Naive thymus-derived CD4-positive, alpha-beta T cell (primary cell): ENCODE measurements at places on chromosomes 6 and 20. TPM values are rescaled to one million over a fixed set of nuclear protein-coding genes. Genes with fewer than 3 reads are reported as not detected.
A peak's percentile ranks its signal among the peaks of the same experiment; 100 is the strongest.

Gene OLIG3
- not detected for total RNA-seq

Gene PPP1R16B
- 20.8 TPM for total RNA-seq

Gene GPSM3
- 268 TPM for total RNA-seq

Gene RPRD1B
- 45.3 TPM for total RNA-seq

Gene DNMT3B
- 0.66 TPM for total RNA-seq

DNA sequence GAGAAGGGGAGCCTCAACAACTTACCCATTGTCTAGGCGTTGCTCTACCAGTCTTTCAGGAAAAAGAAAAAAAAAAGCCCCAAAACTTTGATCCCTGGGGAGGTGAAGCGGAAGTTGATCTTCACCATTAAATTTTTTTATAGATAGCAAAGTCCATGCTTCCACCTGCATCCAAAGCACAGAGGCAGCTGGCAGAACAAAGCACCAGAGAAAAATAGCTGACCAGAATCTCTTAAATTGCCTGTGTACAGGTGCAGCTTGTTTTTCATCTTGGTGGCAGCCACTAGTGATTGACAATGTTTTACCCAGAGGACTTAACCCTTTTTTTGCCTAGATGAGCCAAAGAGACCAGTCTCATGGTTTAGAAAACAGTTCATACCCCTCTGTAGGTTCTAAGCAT, 86.0 kb downstream of the MYB start:
- no peaks in the 10 kb centered on the region for H3K27me3 ChIP-seq
- no peaks in the 10 kb centered on the region for H3K36me3 ChIP-seq
- no peak overlapping the region for H3K27ac ChIP-seq
- H3K4me1 ChIP-seq, result no peaks in the 10 kb centered on the region

DNA sequence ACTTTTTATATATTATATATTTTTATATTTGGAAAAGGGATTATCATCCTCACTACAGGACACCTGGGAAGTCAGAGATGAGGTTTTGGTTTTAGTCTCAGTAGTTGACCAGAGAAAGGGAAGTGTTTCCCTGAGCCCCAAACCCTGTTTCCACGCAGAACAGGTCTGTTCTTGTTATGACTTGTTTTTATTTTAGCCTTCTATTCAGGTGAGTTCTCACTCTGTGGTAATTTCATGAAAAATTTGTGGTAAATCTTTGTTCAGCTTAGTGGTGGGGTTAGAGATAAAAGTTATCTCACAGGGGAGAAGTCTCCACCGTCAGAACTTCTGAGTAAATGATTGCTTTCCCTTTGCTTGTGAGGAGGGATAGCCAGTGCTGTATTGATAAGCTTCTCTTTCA, 224.9 kb downstream of the FARS2 start:
- no peak for DNase-seq
- no peak overlapping the region for H3K4me3 ChIP-seq
- no peaks in the 10 kb centered on the region for H3K4me1 ChIP-seq

DNA sequence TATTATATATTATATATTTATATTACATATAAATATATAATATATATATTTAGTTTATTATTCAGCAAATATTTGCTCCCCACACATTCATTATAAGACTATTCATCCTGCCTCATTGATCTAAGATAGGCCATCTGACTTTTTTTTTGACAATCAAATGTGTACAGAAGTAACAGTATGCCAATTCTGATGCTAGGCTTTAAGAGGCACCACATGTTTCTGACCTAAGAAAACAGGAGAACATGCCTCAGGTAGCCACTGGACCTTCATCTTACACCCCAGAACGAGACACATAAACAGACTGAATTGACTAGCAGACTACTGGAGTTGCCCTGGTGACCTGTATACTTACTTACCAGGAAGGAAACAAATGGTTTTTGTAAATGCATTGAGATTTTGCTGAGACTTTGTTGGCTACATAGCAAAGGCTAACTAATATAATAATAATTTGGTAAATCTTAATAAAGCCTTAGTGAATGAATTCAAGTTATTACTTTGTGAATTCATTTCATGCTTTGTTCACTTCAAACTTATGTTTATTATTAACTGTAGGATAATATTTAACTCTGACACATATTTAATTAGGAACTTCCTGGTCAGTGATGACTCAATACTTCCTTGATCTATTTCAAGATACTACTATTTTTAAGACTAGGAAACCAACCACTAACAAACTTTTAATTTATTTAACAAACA, 13.4 kb upstream of the MYO6 start:
- DNase-seq, result no peak
- no peaks in the 10 kb centered on the region for H3K36me3 ChIP-seq
- peaks cover 3% of the 10 kb centered on the region for H3K27me3 ChIP-seq
- H3K4me1 ChIP-seq, result no peaks in the 10 kb centered on the region

DNA sequence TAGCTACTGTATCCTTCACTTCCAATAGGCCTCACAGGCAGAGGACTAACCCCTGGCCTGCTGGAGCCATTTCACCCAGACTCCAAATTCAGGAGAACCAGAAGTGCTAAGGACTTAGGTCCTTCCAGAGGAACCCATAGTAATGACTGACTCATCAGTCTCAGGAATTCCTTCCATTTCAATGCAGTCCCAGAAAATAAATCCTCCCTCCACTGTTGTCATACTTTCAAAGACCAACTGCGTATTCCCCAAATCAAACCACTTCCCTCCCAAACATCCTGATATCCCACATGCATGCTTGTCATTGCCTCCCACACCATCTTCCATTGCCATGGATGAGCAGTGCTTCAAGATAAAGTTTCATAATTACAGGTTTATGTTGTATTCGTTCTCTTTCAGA, 31.8 kb upstream of the NT5E start:
- no peaks in the 10 kb centered on the region for H3K36me3 ChIP-seq
- H3K27ac ChIP-seq, result no peak overlapping the region
- H3K27me3 ChIP-seq, result no peaks in the 10 kb centered on the region
- no peak for DNase-seq
- no peaks in the 10 kb centered on the region for H3K4me1 ChIP-seq
- H3K4me3 ChIP-seq, result no peak overlapping the region

- H3K4me3 ChIP-seq, result no peak overlapping the region
- no peak for DNase-seq
- peaks cover 22% of the 10 kb centered on the region for H3K4me1 ChIP-seq
- peak overlapping the region; percentile 58 for H3K27ac ChIP-seq
- no peaks in the 10 kb centered on the region for H3K27me3 ChIP-seq
These were observed 114.7 kb upstream of the ZNF217 start for GRCh38 chr20:53708129-53708968.

DNA sequence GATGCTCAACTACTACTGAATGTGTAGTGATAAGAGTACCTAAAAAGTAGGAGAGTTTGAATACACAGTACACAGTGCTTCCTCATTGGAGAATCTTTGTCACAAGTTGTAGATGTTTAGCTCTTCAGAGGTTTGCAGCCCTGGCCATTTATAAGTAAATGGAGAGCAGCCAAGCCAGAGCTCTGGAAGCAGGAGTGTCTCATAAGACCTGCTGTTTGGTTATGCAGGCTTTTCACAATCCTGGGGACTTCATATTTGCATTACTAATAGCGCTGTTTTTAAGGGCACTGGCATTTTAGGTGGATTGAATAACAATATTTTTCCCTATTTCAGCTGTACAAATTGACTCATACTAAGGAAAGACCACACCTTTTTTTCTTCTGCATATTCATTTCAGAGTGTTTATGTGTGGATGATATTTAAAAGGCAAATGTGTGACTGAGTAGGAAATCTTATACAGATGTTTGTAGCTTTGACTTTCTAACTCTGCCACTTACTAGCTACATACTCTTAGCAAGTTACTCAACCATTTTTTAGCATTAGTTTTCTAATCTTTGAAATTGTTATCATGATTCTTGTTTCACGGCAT, 730.5 kb upstream of the MAP3K7 start:
- no peaks in the 10 kb centered on the region for H3K4me1 ChIP-seq
- H3K27me3 ChIP-seq, result no peaks in the 10 kb centered on the region
- H3K36me3 ChIP-seq, result no peaks in the 10 kb centered on the region
- H3K27ac ChIP-seq, result no peak overlapping the region

GRCh38 chr6:22925304-22925835, 356.0 kb downstream of the HDGFL1 start:
- H3K4me1 ChIP-seq, result no peaks in the 10 kb centered on the region
- no peak for DNase-seq
- H3K36me3 ChIP-seq, result no peaks in the 10 kb centered on the region
- H3K27ac ChIP-seq, result no peak overlapping the region
- no peak overlapping the region for H3K4me3 ChIP-seq
- no peaks in the 10 kb centered on the region for H3K27me3 ChIP-seq

- H3K27ac ChIP-seq, result no peak overlapping the region
- H3K27me3 ChIP-seq, result no peaks in the 10 kb centered on the region
- H3K4me3 ChIP-seq, result no peak overlapping the region
- H3K36me3 ChIP-seq, result no peaks in the 10 kb centered on the region
- no peaks in the 10 kb centered on the region for H3K4me1 ChIP-seq
- no peak for DNase-seq
These were observed 747.0 kb downstream of the PTPRT start for GRCh38 chr20:42442716-42443115.

GRCh38 chr20:58482416-58482815, 32.8 kb downstream of the APCDD1L start:
- H3K4me1 ChIP-seq, result no peaks in the 10 kb centered on the region
- no peak overlapping the region for H3K4me3 ChIP-seq
- no peaks in the 10 kb centered on the region for H3K27me3 ChIP-seq
- no peak overlapping the region for H3K27ac ChIP-seq
- no peak for DNase-seq

DNA sequence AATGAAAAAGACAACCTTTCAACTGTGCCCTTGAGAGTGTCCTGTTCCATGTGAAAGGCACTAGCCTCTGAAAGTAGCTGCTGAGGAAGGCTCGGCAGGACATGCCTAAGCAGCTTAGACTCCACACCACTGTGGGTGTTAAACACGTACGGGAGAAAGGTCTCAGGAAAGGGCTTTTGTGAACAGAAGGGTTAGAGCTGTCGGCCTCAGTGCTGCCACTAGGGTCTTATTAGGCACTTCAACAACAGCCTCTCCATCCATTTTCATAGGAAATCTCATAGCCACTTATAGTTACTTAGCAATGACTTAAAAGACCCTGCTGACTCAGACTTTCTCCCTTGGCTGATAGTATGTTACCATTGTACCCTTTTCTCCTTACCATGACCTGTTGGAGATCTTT, 662.8 kb downstream of the TBC1D32 start:
- no peaks in the 10 kb centered on the region for H3K4me1 ChIP-seq
- no peaks in the 10 kb centered on the region for H3K36me3 ChIP-seq
- H3K27me3 ChIP-seq, result no peaks in the 10 kb centered on the region
- H3K27ac ChIP-seq, result no peak overlapping the region

GRCh38 chr20:11274141-11274594, 600.4 kb upstream of the JAG1 start:
- no peaks in the 10 kb centered on the region for H3K4me1 ChIP-seq
- H3K27ac ChIP-seq, result no peak overlapping the region
- no peak overlapping the region for H3K4me3 ChIP-seq
- no peak for DNase-seq
- H3K27me3 ChIP-seq, result no peaks in the 10 kb centered on the region

DNA sequence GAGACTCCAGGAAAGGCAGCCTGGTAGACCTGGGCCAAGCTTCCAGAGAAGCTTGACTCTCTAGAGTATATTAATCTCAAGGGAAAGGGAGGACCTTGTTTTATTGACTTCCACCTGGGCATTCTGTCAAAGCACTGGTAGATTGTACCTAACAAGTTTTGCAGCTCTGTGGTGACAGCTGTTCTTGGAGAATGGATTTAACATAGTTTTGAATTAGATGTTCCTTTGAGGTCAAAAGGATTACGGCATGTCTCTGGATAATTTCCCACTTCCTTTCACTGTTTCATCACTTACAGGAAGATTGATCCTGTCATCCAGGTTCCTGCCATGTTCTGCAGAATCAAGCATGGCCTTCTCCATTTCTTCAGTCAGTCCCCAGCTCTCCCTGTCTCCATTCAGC, 246.0 kb downstream of the PHACTR1 start:
- H3K4me1 ChIP-seq, result no peaks in the 10 kb centered on the region
- no peak overlapping the region for H3K27ac ChIP-seq
- no peak overlapping the region for H3K4me3 ChIP-seq
- H3K27me3 ChIP-seq, result no peaks in the 10 kb centered on the region

DNA sequence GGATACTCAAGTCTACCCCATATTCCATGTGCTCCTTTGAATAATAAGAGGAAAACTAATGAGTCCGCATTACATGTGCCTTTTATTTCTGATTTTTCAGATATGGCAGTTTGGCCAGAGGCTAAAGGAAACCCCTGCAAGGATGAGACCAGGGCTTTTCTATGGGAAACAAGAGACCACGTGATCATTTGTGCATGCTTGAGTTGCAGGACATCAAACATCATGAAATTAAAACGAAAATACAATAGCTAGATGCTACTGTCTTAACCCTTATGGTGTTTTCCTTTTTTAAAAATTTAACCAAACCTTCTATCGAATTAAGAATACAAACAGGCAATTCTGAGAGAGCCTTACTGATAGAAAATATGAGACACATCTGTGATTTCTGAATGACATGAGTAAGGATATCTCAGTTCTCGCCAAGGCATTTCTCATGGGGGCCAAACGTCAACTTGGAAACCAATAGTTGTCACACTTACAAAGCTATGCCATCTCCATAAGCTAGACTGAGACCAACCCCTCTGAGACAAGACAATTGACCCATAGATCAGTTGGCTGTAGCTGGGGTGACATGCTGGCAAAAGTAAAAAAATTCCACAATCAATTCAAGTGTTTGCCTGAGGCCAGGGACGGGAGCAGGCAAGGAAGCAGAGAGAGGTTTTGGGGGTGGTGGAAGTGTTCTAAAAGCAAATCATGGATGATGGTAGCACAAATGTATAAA, 52.8 kb downstream of the RIPOR2 start:
- peaks cover 14% of the 10 kb centered on the region for H3K36me3 ChIP-seq
- H3K27ac ChIP-seq, result peak overlapping the region; percentile 57
- H3K4me1 ChIP-seq, result peaks cover 54% of the 10 kb centered on the region
- H3K4me3 ChIP-seq, result no peak overlapping the region
- no peak for DNase-seq
- no peaks in the 10 kb centered on the region for H3K27me3 ChIP-seq

GRCh38 chr6:168247443-168248147, 72.0 kb downstream of the DACT2 start:
- H3K27me3 ChIP-seq, result no peaks in the 10 kb centered on the region
- H3K27ac ChIP-seq, result no peak overlapping the region
- no peaks in the 10 kb centered on the region for H3K4me1 ChIP-seq
- H3K36me3 ChIP-seq, result no peaks in the 10 kb centered on the region
- no peak overlapping the region for H3K4me3 ChIP-seq
- no peak for DNase-seq

GRCh38 chr6:142773324-142773723, 171.7 kb downstream of the HIVEP2 start:
- H3K4me3 ChIP-seq, result no peak overlapping the region
- DNase-seq, result no peak
- H3K4me1 ChIP-seq, result peaks cover 17% of the 10 kb centered on the region
- H3K27ac ChIP-seq, result peak overlapping the region; percentile 18
- no peaks in the 10 kb centered on the region for H3K27me3 ChIP-seq

DNA sequence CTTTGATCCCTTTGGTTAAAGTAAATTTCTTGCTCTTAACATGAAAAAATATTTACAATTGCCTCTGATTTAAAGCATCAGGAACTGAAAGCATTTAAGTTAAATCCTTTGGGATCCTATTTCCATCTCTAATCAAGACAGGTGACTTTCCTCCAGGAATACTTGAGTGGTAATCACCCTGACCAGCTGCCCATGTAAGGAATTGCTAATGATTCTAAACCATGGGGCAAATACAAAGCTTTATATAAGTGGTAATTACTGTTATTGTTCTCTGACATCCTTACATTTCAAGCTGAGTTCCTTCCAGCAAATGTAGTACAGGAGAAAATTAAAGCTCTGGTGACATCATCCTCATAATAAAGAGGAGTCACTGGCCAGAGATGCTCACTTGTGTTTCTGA, 100.6 kb downstream of the CRYBG1 start:
- no peaks in the 10 kb centered on the region for H3K36me3 ChIP-seq
- H3K4me1 ChIP-seq, result no peaks in the 10 kb centered on the region
- no peak for DNase-seq
- H3K4me3 ChIP-seq, result no peak overlapping the region
- no peaks in the 10 kb centered on the region for H3K27me3 ChIP-seq
